ENCODE measurements at places on chromosomes 5 and 9.

DNA sequence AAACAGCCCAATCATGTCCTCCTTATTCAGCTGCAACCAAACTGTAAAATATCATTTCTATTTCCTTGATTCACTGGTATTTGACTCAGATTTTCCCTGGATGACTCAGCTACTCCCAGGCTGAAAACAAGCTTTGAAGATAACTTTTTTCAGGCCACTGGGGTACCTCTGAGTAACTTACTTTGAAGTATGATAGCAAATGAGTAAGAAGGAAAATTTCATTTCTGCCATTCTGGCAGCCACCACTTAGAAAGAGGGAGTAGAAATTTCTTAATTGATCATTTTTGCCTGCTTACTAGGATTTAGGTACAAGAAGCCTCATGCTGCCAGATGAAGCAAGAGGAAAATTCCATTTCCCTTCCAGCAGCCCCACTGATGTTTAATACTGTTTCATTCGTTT lies 247.4 kb downstream of the PRELID2 start:
- DNase-seq, result peak; percentile 61

DNA sequence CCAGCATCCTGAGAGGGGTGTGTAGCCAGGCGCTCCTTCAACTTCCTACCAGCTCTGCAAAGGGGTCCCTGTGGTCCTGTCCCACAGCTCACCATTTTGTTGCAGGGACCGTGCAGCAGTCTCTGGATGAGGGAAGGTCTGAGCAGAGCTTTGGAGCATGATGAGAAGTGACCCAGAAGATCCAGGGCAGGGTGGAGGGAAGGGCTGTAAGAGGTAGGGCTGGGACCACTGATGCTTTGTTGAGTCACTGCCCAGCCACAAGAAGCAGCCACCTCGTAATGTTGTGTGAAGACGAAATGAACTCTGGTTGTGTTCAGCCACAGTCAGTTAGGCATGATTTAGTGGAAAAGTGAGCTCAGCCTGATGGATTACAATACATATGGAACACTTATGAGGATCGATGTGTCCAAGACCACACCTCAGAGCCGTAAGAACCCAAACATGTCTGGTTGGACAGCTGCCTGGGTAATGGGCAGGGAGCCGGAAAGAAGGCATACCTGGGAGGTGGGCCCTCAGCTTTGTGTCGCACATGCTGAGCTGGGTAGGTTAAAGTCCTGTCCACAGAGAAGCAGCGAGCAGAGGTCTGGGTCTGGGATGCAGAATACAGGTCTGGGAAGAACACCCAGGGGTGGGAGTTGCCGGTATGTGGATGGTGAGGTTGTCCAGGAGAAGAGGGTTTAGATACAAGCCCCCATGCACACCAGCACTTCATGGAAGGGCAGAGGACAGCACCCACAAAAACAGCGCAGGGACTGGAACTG lies 250.1 kb downstream of the GADD45G start:
- no peak for DNase-seq

DNA sequence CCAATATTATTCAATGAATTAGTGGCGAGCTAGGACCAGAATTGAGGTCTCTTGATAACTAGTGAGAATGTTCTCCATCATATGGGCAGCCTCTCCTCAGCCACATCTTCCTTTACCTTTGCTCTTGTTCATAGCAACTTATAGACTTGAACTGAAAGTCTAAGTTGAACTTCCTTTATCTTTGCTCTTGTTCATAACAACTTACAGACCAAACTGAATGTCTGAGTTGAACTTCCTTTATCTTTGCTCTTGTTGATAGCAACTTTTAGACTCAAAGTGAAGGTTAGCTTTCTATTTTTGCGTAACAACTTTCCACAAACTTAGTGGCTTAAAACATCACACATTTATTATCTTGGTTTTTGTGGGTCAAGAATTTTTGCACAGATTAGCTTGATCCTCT lies 146.4 kb upstream of the C9orf72 start:
- no peak for DNase-seq

DNA sequence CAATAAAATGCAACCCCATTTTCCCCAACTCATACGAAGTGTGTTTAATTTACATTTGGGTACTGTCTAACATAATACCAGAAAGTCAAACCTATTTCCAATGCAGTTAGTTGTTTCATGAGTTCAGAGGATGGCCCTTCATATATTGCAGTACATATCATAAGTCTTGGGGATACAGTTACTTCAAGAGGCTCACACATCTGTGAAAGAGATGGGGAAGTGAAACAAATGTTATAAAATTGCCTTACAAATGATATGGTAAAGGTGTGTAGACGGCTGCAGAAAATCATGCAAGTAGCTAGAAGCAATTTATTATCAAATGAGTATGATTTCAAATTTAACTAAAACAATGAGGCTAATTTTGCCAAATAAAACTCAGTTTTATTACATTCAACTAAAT lies 219.0 kb upstream of the CDH12 start:
- DNase-seq, result no peak

DNA sequence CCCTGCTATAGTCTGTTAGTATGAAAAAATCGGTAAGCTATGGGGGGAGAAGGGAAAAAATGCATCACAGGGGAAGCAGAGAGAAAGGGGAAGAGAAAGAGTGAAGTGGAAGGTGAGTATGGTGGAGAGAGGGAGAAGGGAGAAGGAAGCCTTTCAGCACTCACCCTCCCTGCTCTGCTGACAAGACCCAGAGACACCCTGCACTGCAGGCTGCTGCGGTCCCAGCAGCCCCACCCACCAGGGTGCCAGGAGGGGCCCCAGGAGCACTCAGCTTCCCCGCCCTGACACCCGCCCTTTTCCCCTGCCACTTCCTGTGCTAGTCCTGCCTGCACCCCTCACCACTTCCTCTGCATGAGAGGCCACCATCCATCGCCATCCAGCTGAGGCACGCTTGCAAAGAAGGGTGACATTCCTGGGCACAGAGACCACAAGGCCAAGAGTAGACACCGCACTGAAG lies 12.7 kb downstream of the STK10 start:
- no peak for DNase-seq

DNA sequence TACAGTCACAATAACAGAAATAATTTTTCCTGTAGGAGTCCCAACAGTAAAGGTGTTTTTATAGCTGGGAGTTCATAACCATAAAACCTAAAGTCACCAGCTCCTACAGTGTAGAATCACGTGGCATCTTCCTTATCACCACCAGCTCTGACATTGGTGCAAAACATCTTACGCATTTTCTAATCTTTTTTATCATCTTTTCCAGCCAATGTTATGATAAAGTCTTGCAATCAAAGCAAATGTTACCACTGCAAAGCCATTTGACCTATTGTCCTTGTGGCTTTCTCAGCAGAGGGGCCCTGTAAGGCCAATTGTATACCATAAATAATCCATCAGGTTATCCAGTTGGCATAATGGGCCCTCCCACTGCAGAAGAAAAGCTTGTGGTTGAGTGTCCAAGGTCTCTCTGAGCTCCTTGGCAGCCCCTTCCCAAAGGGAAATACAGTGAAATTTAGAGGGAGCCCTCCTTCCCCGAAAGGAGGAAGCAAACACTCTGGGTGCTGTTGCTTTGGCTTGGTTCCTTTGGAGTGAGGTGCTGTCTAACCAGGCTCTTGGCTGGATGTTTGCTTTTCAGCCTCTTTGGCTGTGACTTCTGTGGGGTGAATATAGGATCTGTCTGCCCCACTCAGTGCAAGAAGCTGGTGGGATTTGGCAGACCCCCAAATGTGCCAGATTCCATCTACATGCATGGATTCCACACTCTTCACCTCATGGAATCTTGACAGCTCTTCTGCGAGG lies 29.3 kb upstream of the CPEB4 start:
- no peak for DNase-seq

DNA sequence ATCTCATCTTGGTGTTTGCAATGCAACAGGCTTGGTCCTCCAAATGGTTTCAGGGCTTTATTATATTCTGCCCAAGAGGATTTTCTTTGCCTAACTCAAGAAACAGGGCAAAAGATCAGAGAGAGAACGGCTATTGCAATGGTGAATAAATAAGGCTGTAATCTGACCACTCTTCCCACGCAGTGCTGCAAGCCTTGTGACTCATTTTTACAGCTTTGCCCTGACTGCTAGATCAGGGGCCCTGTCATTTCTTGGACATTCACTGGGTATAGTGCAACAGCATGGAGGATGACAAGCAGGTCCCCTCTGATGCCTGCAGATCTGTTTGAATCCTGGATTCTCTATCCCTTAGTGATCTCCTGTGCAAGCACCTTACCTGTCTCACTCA lies 459.1 kb downstream of the EBF1 start:
- peak; percentile 58 for DNase-seq

GRCh38 chr5:92180391-92180790 lies 797.3 kb upstream of the ARRDC3 start:
- no peak for DNase-seq

DNA sequence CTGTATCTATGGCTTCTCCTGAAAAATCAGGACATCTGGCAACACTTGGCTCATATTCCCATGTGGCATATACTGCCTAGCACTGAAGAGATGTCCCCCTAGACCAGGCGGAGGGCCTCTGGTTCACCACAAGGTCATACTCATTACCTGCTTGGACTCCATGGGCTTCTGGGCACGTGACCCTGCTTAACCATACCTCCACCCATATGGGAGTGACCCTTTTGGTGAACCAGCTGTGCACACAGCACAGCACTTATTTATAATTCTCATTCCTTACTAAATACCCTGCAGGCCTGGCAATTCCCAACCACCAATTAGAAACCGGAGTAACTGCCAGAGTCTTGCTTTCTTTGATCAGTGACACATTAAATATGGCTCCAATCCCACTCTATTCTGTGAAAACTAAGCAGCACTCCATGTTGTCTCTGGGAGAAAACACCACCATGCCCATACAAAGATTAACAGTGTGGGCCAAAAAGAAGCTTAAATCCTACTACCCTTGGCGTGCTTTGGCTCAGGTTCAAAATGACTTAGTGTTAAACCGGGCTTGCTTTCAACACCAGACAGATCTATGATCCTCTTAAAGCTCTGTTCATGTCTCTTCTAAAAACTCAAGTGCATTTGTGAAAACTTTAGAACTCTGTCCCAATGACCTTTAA lies 57.7 kb downstream of the MTMR12 start:
- no peak for DNase-seq

- no peak for DNase-seq
Measured at GRCh38 chr9:89632192-89632733, 27.5 kb downstream of the GADD45G start.

- peak; percentile 79 for DNase-seq
Measured at GRCh38 chr5:126624534-126624933, 23.8 kb downstream of the PHAX start.

DNA sequence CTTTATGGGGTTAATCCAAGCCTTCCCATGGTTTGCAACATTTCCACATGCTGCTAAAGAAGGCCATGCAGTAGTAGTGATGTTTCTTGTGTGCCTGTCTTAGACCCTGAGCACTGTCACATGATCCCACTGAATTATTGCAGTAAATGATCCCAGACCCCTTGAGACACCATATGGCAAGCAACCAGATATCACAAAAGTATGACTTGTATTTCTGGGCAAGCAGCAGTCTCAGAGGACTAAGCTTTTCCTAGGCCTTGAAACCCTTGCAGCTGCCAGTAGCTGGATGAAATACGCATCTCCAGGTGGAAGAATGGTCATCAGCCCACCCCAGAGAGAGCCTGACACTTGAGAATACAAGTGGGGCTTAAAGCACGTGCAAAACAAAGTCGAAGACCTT lies 41.8 kb downstream of the CDO1 start:
- no peak for DNase-seq

DNA sequence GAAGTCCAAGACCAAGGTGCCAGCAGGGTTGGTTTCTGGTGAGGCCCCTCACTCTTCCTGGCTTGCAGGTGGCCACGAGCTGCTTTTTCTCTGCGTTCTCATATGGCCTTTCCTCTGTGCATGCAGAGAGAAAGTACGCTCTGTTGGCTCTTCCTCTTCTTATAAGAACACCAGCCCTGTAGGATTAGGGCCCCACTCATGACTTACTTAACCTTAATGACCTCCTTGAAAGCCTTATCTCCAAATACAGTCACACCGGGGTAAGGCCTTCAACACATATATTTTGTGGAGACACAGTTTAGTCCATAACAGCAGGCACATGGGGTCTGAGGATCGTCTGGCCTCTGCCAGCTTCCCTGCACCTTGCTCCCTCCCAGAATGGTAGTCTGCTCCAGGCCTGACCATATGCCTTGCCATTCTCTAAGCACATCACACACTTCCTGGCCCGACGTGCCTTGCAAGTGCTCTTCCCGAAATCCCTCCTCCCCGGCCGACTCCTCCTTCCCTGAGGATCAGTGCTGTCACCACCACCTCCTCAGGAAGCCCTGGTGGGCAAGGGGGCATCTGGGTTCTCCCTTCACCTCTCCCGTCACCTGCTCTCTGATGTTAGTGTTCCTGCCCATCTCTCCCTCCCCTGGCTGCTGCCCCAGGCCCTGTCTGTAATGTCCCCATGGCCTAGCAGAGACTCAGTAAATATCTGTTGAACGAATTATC lies 200.7 kb downstream of the AOPEP start:
- DNase-seq, result no peak

DNA sequence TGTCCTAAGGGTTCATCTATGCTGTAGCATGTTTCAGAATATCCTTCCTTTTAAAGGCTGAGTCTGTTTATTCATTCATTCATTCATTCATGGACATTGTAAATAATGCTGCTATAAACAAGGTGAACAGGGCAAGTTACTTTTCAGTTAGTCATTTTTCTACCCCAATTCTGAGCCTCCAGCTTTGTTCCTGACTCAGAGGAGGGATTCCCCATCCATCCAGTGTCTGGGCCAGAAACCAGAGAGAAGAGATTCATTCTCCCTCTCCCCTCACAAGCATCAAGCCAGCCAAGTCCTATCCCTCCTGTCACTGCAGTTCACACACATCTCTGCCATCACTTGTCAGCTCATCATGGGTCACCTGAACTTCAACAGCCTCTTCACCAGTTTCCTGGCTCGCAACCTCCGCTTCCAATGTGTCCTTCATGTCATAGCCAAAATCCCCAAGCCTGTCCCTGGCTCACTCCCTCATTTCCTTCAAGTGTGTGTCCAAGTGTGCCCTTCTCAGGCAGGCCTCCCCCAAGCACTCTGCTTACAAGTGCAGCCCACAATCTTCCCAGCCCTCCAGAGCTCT lies 203.0 kb downstream of the TTLL11 start:
- DNase-seq, result peak; percentile 12

GRCh38 chr5:96297290-96297689 lies 135.8 kb downstream of the PCSK1 start:
- DNase-seq, result no peak

- DNase-seq, result no peak
Measured at GRCh38 chr9:70861376-70861775, 260.0 kb downstream of the TRPM3 start.

- no peak for DNase-seq
Measured at GRCh38 chr9:130088051-130088450, 34.3 kb downstream of the GPR107 start.

GRCh38 chr9:76913467-76913866 lies 7.6 kb upstream of the PRUNE2 start:
- no peak for DNase-seq

DNA sequence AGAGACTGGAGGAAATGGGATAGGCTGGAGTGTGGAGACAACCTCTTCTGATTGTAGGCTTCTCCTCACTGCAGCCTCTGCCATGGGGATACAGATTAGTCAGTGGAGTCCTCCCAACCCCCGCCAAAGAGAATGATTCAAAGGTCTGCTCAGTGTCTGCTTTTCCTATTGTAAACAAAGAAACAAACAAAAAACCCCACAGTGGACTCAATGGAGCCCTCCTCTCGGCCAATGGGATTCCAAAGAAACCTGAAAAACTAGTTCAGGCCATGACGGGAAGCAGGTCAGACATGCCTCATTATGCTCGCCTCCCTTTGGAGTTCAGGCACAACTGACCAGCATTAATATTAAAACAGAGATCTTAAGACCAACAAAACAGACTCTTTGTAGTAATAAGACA lies 85.8 kb downstream of the SEC61B start:
- no peak for DNase-seq

GRCh38 chr9:136117916-136118319 lies 757 bp downstream of the TMEM250 start:
- peak; percentile 58 for DNase-seq

All from SJSA1 (cell line).